Activated CD4-positive, alpha-beta T cell treated with anti-CD3 and anti-CD28 coated beads, Interleukin-2, amount 10 ng/mL, durations not matched to agents 7 days and 5 days (primary cell): ENCODE measurements at places on chromosomes 2 and 18.

DNA sequence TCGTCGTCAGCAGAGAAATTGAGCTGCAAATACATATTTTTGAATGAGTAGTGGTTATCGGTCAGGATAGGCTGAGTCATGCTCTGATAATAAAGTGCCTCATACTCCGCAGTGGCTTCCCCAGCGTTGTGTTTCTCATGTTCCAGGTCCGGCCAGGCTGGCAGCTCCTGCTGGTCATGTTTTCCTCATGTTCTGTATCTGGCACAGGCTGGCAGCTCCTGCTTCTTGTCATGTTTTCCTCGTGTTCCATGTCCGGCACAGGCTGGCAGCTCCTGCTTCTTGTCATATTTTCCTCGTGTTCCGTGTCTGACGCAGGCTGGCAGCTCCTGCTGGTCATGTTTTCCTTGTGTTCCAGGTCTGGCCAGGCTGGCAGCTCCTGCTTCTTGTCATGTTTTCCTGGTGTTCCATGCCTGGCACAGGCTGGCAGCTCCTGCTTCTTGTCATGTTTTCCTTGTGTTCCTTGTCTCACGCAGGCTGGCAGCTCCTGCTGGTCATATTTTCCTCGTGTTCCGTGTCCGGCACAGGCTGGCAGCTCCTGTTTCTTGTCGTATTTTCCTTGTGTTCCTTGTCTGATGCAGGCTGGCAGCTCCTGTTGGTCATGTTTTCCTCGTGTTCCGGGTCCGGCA is 148.9 kb downstream of the ATP9B start:
- no peak for DNase-seq
- no peak overlapping the region for H3K4me3 ChIP-seq
- no peaks in the 10 kb centered on the region for H3K4me1 ChIP-seq
- H3K27me3 ChIP-seq, result no peaks in the 10 kb centered on the region
- H3K27ac ChIP-seq, result no peak overlapping the region
- H3K36me3 ChIP-seq, result peaks cover 5% of the 10 kb centered on the region

DNA sequence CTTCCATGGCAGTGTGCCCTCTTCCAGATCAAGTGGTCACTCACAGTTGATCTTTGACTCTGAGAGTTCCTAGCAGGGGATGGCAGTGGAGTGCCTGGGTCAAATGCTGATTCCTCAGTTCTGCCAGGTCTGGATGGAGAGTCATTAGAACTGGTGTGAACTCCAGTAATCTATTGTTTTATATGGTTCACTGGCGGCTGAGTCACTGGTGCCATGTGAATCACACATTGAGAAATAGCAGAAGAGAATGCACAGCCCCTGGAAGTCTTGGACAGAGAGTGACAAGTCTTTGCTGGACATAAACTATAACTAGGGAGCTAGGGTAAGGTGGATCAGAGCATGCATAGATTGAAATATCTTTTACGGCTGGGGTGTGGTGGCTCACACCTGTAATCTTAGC is 86.9 kb downstream of the EIF2AK3 start:
- no peak for DNase-seq
- no peaks in the 10 kb centered on the region for H3K36me3 ChIP-seq
- no peak overlapping the region for H3K27ac ChIP-seq
- H3K4me3 ChIP-seq, result no peak overlapping the region
- peaks cover 3% of the 10 kb centered on the region for H3K4me1 ChIP-seq

DNA sequence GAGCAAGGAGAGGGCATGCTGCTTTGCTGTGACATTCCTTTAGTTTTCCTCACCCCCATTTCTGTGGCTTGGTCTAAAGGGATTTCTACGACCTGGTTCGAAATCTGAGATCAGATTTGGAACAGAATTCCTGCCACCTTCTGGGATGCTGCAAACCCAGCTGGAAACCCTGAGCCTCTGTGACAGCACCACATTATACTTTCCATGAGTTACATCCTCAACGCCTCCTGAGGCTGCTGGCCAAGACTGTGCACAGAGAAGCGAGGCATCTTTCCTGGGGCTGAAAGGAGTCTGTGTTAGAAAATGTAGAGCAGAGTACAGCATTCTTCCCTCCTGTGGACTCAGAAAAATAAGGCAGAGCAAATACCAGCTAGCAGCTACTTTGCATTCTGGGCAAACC is 138.1 kb upstream of the CHAC2 start:
- no peaks in the 10 kb centered on the region for H3K4me1 ChIP-seq
- no peaks in the 10 kb centered on the region for H3K27me3 ChIP-seq

- H3K4me3 ChIP-seq, result no peak overlapping the region
- H3K4me1 ChIP-seq, result peaks cover 13% of the 10 kb centered on the region
- peaks cover 1% of the 10 kb centered on the region for H3K27me3 ChIP-seq
- no peak overlapping the region for H3K27ac ChIP-seq
- DNase-seq, result no peak
Observed at GRCh38 chr2:28648671-28649395, 102.8 kb upstream of the PPP1CB start.

GRCh38 chr2:28062867-28063266 is 172.3 kb downstream of the BABAM2 start:
- H3K27me3 ChIP-seq, result no peaks in the 10 kb centered on the region
- H3K4me1 ChIP-seq, result peaks cover 2% of the 10 kb centered on the region
- peaks cover 1% of the 10 kb centered on the region for H3K36me3 ChIP-seq
- DNase-seq, result no peak
- no peak overlapping the region for H3K27ac ChIP-seq
- H3K4me3 ChIP-seq, result no peak overlapping the region

- no peak overlapping the region for H3K27ac ChIP-seq
- DNase-seq, result no peak
- H3K36me3 ChIP-seq, result no peaks in the 10 kb centered on the region
- no peaks in the 10 kb centered on the region for H3K27me3 ChIP-seq
Observed at GRCh38 chr2:71852141-71852711, 295.4 kb downstream of the CYP26B1 start.

- no peaks in the 10 kb centered on the region for H3K36me3 ChIP-seq
- no peaks in the 10 kb centered on the region for H3K27me3 ChIP-seq
- no peak overlapping the region for H3K4me3 ChIP-seq
- no peak overlapping the region for H3K27ac ChIP-seq
Observed at GRCh38 chr2:188922191-188922590, 52.0 kb upstream of the COL3A1 start.

GRCh38 chr2:143577489-143577888 is 448.3 kb downstream of the ARHGAP15 start:
- H3K36me3 ChIP-seq, result peaks cover 29% of the 10 kb centered on the region
- peaks cover 11% of the 10 kb centered on the region for H3K4me1 ChIP-seq
- DNase-seq, result no peak
- H3K27ac ChIP-seq, result no peak overlapping the region
- no peaks in the 10 kb centered on the region for H3K27me3 ChIP-seq

DNA sequence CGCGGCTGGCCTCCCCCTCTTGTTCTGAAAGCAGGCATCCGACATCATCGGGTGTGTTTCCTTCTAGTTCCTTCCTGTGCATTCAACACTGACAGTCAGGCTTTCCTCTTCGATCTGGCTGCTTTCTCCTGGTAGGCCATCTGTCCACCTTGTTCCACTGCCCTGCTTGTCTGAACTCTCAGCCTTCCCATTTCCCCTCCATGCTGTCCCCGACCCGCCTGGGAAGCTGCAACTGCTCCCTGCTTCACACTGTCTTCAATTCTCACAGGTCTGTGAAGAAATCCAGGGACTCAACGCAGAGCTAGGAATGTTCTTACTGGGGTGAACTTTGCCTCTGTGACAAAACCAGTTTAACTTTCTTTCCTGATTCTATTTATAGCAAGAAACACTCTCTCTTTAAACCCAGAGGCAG is 43.0 kb downstream of the KIF3C start:
- no peaks in the 10 kb centered on the region for H3K27me3 ChIP-seq
- H3K4me1 ChIP-seq, result no peaks in the 10 kb centered on the region
- no peak overlapping the region for H3K4me3 ChIP-seq
- no peak for DNase-seq

GRCh38 chr2:181836583-181836982 is 54.9 kb upstream of the ITPRID2 start:
- no peak for DNase-seq
- no peaks in the 10 kb centered on the region for H3K4me1 ChIP-seq
- H3K27ac ChIP-seq, result no peak overlapping the region
- H3K27me3 ChIP-seq, result peaks cover 21% of the 10 kb centered on the region
- H3K4me3 ChIP-seq, result no peak overlapping the region

DNA sequence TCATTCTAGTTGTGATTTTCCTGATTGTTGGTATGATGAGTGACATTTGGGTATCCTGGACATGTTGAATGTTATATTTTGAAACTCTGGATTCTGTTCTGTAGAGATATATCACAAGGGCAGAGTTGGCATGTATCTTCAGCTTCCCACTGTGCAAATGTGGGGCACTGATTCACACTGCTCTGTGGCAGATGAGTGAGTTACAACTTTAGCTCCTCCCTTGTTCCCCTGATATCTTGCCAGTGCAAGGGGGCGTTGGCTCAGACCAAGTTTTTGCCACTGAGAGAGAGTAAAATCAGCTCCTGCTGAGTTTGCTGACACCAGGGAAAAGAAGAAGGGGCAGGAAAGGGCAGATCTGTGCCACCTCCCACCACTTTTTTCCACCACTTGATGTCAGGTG is 199.6 kb upstream of the MMADHC start:
- no peak overlapping the region for H3K4me3 ChIP-seq
- DNase-seq, result no peak
- H3K27me3 ChIP-seq, result no peaks in the 10 kb centered on the region
- no peaks in the 10 kb centered on the region for H3K4me1 ChIP-seq
- no peaks in the 10 kb centered on the region for H3K36me3 ChIP-seq

- peak overlapping the region; percentile 48 for H3K27ac ChIP-seq
- no peak overlapping the region for H3K4me3 ChIP-seq
- peaks cover 58% of the 10 kb centered on the region for H3K4me1 ChIP-seq
- H3K36me3 ChIP-seq, result peaks cover 63% of the 10 kb centered on the region
- DNase-seq, result no peak
Observed at GRCh38 chr2:101829429-101829828, 131.9 kb downstream of the MAP4K4 start.

- no peak overlapping the region for H3K27ac ChIP-seq
- no peak for DNase-seq
- no peaks in the 10 kb centered on the region for H3K36me3 ChIP-seq
- H3K4me1 ChIP-seq, result no peaks in the 10 kb centered on the region
- H3K4me3 ChIP-seq, result no peak overlapping the region
- peaks cover 4% of the 10 kb centered on the region for H3K27me3 ChIP-seq
Observed at GRCh38 chr18:10051877-10052631, 138.2 kb downstream of the VAPA start.

DNA sequence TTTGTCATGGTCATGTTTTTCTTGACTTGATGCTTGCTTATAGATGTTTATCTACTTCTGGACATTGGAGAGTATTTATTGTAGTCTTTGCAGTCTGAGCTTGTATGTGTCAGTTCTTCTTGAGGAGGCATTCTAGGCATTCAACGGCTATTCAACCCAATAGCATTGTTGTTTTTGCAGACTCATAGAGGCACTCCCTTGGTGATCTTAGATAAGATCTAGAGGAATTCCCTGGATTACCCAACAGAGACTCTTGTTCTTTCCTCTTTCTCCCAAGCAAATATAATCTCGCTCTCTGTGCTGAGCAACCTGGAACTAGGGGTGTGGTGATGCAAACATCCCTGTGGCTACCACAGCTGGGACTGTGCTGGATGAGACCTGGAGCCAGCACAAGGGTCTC is 40.4 kb downstream of the SYT4 start:
- no peak overlapping the region for H3K4me3 ChIP-seq
- no peak overlapping the region for H3K27ac ChIP-seq
- no peaks in the 10 kb centered on the region for H3K27me3 ChIP-seq
- no peaks in the 10 kb centered on the region for H3K4me1 ChIP-seq

DNA sequence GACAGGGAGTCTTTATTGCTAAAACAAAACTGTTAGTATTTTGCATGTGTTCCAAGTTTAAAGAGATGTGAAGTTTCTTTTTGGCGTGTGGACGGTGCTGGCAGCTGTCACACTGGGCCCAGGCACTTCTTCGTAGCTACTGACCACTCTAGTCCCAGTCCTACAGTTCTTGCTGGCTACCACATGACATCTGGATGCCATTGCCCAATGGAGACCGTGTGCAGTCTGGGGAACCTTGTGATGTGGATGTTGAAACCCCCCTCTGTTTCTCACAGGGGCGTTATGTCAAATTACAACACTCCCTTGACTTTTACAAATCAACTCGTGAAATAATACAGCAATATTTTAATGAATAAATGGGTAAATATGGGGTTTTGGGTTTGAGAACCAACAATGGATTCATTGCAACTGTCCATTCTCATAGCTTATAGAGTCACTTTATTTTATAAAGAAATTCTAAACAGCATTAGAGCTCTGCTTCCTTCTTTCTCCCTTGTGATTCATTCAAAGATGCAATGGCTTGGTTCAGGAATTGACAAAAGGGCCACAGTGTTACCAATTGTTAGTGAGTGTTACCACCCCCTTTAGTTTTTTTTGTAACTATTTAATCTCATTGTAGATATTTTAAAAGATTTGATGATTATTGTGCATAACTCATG is 1.2 kb downstream of the GPD2 start:
- H3K4me1 ChIP-seq, result peaks cover 31% of the 10 kb centered on the region
- peak overlapping the region; percentile 96 for H3K27ac ChIP-seq
- H3K27me3 ChIP-seq, result peaks cover 3% of the 10 kb centered on the region
- H3K36me3 ChIP-seq, result peaks cover 22% of the 10 kb centered on the region
- DNase-seq, result no peak

DNA sequence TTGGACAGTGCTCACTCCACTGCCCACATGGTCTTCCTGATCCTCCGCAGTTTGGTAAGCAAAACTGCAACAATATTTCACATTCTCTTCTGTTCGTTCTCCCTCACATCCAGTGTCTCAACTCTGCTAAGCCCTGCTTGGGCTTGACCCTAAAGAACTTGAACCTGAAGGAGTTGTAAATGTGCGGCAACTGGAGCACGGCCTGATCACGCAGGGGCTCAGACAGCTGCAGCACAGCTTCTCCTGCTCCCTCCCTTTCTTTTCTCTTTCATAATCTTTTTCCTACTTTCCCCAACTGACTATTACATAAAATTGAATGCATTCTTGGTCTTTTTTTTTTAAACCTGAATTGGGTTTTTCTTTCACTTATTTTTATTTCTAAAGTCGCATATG is 10.2 kb downstream of the CYRIA start:
- H3K27ac ChIP-seq, result no peak overlapping the region
- H3K4me1 ChIP-seq, result no peaks in the 10 kb centered on the region
- no peak overlapping the region for H3K4me3 ChIP-seq
- H3K27me3 ChIP-seq, result peaks cover 2% of the 10 kb centered on the region

DNA sequence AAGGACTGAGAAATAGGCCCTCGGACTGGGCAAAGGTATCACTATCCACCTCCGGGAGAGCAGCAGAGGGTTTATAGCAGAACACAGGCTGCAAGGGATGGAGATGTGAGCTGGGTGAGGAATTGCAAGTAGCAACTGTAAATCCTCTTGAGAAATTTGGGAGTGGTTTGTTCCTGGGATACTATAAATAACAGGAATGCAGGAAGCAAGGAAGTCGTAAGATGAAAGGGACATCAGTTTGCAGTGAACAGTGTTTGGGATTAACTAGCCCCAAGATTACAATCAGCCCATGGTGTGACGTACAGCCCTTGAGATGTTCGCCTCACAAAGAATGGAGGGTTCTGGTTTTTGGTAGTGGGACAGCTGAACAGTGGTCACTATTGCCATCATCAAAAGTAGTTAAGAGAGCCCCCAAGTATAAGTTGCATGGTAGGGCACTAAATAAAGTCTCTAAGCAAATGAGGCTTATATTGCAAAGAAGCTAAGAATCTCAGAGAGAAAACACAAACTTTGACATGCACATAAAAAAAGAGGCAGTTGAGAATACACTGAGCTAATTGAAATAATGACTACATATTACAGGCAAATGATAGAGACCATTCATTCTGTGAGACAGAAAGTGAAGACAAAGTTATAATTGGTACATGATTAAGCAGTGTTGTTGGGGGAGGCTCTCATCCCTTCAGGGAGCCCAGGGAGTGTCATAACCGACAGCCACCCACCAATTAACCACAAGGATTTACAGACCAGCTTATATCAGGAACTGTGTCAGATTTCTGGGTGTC is 362.5 kb upstream of the ACVR2A start:
- H3K4me1 ChIP-seq, result peaks cover 3% of the 10 kb centered on the region
- H3K36me3 ChIP-seq, result peaks cover 6% of the 10 kb centered on the region
- DNase-seq, result no peak
